Kidney glomerular epithelial cell (primary cell): ENCODE measurements at places on chromosomes 7 and 10.

- peak; percentile 94 for DNase-seq
Observed at GRCh38 chr10:75401569-75402485, at the start of gene ZNF503. Gene ZNF503, minus strand, starts transcription at chr10:75401764. Its CDS starts 345 bp downstream, at chr10:75401419.

DNA sequence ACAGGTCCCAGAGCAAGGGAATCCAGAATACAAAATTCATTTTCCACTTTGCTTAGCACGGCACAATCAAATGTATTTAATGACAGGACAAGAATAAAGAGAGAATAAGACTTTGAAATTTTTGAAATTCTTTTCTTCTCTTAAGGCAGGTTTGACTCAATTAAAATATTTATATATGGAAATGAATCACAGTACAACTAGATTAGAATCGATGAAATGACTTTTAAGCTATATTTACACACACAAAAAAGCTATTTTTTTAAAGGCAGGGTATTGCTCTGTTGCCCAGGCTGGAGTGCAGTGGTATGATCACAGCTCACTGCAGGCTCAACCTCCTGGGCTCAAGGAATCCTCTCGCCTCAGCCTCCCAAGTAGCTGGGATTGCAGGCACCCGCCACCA is 265.4 kb upstream of the SLC26A5 start:
- DNase-seq: no peak

GRCh38 chr7:129535896-129536295 is 33.6 kb downstream of the SMKR1 start:
- no peak for DNase-seq

DNA sequence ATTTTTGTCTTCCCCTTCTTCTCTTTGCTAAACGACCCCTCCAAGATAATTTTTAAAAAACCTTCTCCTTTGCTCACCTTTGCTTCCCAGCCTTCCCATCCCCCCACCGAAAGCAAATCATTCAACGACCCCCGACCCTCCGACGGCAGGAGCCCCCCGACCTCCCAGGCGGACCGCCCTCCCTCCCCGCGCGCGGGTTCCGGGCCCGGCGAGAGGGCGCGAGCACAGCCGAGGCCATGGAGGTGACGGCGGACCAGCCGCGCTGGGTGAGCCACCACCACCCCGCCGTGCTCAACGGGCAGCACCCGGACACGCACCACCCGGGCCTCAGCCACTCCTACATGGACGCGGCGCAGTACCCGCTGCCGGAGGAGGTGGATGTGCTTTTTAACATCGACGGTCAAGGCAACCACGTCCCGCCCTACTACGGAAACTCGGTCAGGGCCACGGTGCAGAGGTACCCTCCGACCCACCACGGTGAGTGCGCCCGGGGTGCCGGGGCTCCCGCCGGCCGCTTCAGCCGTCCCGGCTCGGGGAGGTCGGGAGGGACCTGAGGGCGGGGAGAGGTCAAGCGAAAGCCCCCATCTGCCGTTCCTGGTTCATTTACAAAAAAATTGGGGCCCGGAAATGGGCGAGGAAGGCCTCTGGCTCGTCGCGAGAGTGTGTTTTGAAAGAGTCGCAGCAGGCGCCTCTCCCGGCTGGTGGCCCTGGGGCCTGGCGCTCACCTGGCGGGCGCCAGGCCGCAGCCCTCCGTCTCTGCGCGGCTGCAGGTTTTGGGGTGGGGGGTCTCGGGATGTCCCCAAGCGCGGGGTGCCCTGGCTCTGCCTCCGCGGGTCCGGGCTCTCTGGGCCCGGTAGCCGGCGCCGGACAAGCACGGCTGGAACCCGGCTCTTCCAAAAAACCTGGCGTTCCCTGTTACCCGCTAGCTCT is 1.2 kb downstream of the GATA3 start:
- no peak for DNase-seq
